ENCODE measurements at places on chromosomes 1 and 21.

GRCh38 chr1:147904726-147905125 lies 2.1 kb downstream of the GJA8 start:
- no peak for DNase-seq

DNA sequence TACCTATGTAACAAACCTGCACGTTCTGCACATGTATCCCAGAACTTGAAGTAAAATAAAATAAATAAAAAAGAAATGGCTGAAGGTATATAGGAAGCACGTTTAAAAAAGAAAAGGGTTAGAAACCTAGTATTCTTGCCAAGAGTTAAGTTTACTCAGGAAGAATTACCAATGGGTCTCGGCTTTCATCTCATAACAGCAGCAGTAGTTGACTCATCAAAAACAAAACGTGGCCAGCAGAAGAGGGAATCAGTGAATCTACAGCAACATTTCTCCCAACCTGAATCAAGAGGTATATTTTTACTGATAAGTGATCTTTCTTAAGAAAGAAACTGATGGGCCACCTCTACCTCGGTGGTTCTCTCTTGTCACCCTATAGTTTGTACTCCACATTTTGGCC lies 340.3 kb downstream of the BRINP2 start:
- DNase-seq, result no peak

DNA sequence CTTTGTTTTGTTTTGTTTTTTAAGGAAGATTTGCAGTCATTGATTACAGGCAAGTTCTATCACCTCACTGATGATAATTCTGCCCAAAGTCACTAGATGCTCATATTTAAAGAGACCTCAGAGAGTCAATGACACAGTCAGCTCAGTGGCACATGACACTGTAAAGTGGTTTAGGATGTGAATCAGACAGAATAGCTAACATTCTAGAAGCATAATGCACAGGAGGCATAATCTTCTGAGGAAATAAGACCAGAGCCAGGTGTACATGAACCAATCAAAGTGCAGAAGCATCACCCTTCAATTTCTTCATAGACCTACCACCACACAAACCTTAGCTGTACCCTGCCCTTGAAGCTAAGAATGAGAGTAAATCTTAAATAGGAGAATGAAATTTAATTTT lies 268.5 kb downstream of the BRINP2 start:
- no peak for DNase-seq

- DNase-seq, result no peak
These were observed 41.7 kb downstream of the EYA3 start for GRCh38 chr1:28046716-28047115.

DNA sequence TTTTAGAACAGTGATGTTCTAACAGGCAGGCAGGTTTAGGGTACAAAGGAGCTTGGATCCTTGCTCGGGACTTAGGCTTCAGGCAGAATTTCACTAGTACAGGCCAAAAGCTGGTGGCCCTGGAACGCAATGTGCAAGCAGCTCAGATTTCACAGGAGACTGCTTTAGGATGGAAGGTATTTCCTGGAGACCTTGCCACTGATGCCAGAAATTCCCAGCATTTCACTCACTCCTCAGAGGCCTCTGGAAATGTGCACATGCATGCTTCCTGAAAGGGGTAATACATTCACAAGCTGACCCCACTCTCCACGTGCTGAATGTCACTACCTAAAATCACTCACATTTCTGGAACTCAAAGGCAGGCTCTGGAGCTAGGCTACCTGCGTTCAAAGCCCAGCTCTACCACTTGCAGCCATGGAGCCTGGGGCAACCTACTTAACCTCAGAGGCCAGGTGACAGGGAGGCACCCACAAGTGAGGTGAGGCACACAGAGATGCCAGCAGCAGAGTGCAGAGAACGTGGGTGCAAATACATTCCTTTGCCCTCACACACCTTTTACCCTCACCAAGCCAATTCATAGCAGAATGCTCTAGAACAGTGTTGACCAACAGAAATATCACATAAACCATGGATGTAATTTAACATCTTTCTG lies 56.5 kb downstream of the CDC7 start:
- DNase-seq, result no peak
